Activated naive CD4-positive, alpha-beta T cell treated with Interleukin-2 at 50 U/mL for 16 hours (primary cell): ENCODE measurements at places on chromosomes 1 and 21.

DNA sequence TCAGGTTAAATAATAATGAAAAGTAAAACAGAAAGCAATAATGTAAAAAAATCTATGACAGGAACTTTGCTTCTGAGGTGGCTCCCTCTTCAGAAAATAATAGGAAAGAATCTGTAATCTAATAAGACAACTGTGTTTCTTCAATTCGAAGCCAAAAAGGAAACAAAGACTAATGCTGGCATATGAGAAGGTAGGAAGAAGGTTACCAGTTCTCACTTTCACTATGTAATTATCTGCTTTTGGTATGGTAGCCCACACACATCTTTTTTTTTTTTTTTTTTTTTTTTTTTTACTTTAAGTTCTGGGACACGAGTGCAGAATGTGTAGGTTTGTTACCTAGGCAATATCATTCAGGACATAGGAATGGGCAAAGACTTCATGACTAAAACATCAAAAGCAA, 47.1 kb downstream of the COP1 start:
- DNase-seq, result no peak

- DNase-seq, result peak; percentile 64
These were observed 66.0 kb downstream of the COL18A1 start for GRCh38 chr21:45470773-45471524.

DNA sequence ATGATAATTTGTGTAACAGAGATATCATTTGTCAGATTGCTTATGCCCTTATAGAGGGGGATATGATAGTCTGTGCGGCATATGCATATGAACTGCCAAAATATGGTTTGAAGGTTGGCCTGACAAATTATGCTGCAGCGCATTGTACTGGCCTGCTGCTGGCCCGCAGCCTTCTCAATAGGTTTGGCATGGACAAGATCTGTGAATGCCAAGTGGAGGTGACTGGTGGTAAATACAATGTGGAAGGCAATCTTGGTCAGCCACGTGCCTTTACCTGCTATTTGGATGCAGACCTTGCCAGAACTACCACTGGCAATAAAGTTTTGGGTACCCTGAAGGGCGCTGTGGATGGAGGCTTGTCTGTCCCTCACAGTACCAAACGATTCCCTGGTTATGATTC, 82.4 kb downstream of the ZMYM4 start:
- DNase-seq, result no peak

DNA sequence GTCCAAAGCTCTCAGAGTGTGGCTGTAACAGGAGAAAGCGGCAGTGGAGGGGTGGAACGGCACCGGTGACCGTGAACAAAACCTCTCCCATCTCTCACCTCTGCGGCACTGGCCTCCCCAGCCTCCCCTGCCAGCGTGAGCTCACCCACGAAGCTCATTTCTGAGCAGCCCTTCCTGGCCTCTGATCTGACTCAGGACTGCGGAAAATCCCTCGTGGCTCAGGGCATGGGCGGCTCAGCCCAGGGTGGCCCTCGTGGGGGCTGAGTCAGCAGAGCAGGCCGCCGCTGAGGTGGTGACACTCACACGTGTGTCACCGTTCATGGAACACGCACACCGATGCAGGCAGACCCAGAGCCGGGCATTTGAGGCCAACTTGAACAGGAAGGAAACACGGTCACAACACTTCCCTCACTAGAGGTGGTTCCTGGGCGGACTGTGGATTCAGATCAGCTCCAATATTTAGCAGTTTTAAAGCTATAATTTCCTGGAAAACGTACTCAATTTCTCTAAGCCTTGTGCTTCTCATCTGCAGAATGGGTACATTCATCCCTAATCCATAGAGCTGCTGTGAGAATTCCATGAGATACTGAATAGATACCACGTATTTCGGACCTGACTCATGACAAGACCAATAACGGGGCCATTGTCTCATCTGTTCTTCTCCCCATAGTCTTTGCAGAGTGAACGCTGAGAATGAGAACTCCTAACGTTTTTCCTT, 115.0 kb upstream of the TMPRSS2 start:
- peak; percentile 29 for DNase-seq

GRCh38 chr1:47424336-47424982, 8.4 kb downstream of the FOXE3 start:
- no peak for DNase-seq

GRCh38 chr1:34164771-34165391, at the start of gene CSMD2:
Gene CSMD2, minus strand, starts transcription at chr1:34165230. Its CDS starts 133 bp downstream, at chr1:34165097.
- no peak for DNase-seq

GRCh38 chr1:212554401-212554800, 54.2 kb upstream of the ATF3 start:
- DNase-seq, result no peak
